ENCODE measurements at places on chromosomes 4 and X.

- DNase-seq, result no peak
Observed at GRCh38 chrX:72368796-72369195, 63.1 kb upstream of the CITED1 start.

DNA sequence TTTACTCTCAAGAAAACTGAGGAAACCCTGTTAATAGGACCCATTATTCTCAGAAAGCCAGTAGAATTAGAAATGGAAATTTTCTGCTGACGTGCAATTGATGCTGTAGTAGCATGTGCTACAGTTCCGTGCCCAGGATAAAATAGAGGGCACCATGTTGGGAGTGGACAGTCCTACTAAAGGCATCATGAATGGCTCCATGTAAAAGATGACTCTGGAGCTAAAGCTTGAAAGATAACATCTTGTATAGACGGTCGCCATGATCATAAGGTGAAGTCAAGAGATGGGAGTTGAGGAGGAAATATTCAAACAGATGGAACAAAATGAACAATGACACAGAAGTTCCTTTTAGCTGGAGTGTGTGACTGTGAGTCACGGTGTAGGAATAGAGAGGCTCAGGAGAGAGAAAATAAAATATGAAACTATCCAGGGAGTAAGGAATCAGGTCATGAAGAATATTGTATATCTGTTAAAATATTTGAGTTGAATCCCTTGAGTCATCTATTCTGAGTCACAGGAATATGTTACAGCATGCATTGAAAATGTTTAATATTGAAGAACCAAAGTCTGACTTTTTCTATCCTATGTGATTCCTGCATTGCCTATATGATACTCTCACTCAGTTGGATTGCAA, 31.8 kb downstream of the ANXA10 start:
- DNase-seq, result no peak

GRCh38 chrX:19842542-19842941, 44.9 kb downstream of the SH3KBP1 start:
- no peak for DNase-seq

GRCh38 chr4:22712529-22712928, 19.8 kb downstream of the GBA3 start:
- DNase-seq, result no peak

- DNase-seq, result no peak
Observed at GRCh38 chr4:39042366-39042765, 10.2 kb upstream of the TMEM156 start.

DNA sequence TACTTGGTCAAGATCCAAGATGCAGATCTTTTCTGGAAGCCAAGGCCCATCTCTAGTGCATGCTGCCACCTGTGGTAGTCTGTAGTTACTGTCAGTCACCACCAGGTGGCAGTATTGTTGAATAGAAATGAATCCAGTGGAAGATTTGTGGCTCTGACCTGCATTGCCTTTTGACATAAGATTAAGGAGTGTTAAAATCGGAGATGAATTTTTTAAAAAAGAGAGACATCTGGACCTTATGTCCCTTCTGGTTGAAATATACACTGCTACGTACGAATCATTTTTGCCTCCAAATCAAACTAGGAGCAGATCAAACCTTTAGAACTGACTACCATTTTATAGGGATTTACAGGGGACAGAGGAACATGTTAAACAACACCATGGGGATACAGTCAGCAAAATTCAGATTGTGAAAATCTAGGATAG, 46.9 kb upstream of the RHOH start:
- DNase-seq, result no peak

DNA sequence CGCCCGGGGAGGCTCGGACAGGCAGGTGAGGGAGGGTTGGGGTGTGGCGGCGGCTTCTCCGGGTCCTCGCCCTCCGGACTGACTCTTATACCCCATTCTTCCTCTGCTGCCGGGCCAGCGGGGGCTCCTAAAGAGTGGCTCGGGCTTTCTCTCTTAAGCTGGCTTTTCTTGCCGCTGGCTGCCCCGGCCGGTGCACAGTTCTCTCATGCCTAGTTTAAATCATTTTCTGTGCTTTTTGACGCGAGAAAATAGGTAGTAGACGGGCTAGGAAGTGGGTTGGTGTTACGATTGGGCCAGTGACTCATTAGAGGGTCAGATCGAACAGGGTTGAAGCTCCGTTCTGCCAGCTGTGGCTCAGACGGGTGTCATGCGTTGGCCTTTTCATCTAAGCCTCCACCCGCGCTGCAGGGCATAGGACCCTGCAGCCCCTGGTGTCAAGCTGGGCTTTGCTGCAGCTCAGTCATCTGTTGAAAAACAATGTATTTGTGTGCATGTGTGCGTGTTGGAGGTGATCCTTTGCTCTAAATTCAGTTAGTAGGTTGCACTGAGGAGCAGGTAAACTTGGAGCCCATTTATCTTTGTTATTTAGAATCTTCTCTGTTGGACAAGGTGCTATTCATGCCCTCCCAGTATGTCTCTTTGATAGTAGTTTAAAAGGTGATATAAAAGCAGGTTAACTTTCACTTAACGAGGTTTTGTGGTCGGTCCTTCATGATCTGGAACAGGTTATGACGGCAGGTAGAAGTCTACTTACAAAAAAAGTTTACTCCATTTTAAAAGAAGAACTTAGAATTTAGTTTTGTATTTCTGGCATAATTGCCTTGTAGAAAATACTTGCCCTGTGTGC, 802 bp downstream of the BMP2K start:
- peak; percentile 16 for DNase-seq

DNA sequence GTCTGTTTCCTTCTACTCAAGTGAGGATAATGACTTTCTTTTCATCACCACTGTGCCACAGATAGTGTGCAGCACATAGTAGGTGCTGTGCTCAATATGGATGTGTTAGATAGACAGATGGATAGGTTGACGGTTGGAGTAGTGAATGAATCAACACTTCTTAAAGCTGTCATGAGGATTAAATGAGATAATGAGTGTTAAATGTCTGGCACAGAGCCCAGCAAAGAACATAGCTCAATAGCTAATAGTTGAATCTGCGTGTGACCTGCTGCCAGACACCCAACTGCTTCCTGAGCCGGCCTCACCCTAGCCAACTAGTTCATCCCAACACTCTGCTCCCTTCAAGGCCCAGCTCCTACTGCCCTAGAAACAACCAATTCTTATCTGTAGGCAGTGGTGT, 67.7 kb upstream of the PJA1 start:
- no peak for DNase-seq

Data from GM12892 (cell line).